ENCODE measurements at places on chromosomes 1 and 21. TPM values are rescaled to one million over a fixed set of nuclear protein-coding genes. Genes with fewer than 3 reads are reported as not detected.

GRCh38 chr1:44318097-44319088, 36.7 kb downstream of the ERI3 start:
- peak; percentile 14 for DNase-seq

DNA sequence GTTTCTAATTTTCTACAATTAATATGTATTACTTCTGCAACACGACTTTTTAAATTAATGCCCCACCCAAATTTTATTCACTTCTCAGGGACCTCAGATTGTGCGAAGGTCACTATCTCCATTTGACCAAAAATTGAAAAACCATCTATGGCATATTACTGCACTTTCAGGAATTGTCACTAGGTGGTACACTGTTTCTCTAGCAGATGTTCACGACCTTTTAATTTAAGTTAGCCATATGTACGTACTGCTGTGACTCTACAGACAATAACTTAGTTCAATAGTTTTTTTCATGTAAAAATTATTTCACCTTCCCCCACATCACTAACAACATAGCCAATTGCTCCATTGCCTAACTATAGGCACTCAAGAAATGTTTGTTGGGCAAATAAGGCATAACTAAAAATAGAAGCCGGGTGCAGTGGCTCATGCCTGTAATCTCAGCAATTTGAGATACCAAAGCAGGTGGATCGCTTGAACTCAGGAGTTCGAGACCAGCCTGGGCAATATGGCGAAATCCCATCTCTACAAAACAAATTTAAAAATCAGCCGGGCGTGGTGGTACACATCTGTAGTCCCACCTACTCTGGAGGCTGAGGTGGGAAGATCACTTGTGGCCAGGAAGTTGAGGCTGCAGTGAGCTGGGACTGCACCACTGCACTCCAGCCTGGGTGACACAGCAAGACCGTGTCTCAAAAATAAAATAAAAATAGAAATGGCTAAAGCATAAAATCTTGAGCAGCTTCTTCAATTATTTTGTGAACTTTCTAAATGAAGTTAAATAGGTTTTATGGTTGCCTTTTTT, 75.7 kb upstream of the PKN2 start:
- DNase-seq, result no peak

GRCh38 chr1:99005537-99005942, 879 bp upstream of the PLPPR5 start:
- no peak for DNase-seq

GRCh38 chr1:153000294-153000693, 1.3 kb upstream of the SPRR3 start:
- DNase-seq, result no peak

DNA sequence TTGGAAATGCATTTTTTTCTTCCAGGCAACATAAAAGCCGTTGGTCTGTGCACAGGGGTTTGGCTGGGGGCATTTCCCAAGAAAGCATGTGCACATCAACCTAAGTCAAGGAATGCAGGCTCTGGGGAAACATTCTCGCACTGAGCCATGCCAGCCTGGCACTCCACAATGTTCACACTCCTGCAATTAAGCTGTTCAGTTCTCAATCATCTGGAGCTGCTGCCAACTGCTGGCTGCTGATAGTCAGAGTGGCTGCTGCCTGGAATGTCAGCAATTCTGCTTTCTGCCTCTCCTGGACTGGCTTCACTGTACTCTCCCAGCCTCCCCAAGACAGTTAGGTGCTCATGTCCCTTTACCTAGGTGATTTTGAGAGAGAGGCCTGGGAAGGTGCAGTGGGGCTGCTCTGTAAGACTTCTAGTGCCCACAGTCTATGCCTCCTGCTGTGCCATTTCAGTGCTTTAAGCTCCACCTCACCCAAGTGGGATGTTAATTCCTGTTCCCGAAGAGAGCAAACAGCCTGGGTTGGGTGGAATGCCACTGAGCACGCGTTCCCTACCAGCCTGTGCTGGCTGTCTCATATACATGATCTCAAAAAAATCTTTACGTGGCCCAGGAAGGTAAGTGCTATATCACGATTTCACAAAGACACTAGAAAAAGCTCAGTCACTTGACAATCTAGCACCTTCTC, 131.7 kb downstream of the BRINP2 start:
- DNase-seq, result no peak

DNA sequence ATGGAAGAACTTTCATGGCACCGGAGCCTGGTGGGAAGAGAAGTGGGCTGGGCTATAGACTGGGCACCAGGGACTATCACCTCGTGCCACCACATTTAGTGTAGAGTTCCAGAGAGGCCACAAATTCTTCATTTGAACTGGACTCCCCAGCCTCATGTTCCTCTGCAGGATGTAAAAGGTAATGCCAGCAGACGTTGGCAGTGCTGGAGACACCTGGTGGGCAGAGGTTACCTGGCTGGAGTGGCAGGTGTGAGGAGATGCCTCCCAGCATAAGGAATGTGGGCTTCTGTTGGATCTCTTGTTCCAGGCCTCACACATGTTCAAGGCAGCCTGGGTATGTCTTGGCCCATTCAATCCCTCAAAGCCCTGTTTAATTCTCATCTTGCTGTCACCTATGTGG, 35.2 kb downstream of the TEX35 start:
- no peak for DNase-seq

DNA sequence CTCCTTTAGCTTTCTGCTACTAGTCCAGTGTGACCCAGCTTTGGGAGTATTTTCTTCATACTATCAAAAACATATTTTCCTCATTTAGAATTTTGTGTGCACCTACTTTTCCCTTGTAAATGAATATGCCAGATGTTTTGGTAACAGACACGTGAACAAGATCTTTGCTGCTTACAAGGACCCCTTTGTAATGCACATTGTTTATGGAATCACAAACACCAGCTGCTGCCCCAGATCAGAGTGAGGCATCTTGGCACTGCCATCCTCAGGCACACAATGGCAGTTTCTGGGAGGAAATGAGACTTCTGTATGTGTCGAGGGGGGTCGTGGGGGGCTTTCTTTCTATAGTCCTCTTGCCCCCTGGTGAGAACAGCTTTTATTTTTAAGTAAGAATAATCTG, 115.7 kb downstream of the RGL1 start:
- no peak for DNase-seq

GRCh38 chr1:87123610-87124009, 205.1 kb upstream of the LMO4 start:
- DNase-seq, result no peak

- DNase-seq, result no peak
These were observed 20.9 kb downstream of the SLC1A7 start for GRCh38 chr1:53121319-53122172.

HUNK gene
- total RNA-seq, result 19.3 TPM

ZNF496 gene
- 14.6 TPM for total RNA-seq

TNNT2 gene
- total RNA-seq, result not detected

CYP4X1 gene
- 17.5 TPM for total RNA-seq

AKNAD1 gene
- total RNA-seq, result 1.3 TPM

ANGPTL1 gene
- 0.82 TPM for total RNA-seq

CTSK gene
- total RNA-seq, result 8.4 TPM
